Activated T-cell treated with anti-CD3 and anti-CD28 coated beads for 4 hours (primary cell): ENCODE measurements at places on chromosomes 7 and 10.

- no peak for DNase-seq
Measured at GRCh38 chr10:76717141-76717540, 920.5 kb downstream of the KCNMA1 start.

- no peak for DNase-seq
Measured at GRCh38 chr7:26513948-26514347, 222.3 kb downstream of the SNX10 start.

DNA sequence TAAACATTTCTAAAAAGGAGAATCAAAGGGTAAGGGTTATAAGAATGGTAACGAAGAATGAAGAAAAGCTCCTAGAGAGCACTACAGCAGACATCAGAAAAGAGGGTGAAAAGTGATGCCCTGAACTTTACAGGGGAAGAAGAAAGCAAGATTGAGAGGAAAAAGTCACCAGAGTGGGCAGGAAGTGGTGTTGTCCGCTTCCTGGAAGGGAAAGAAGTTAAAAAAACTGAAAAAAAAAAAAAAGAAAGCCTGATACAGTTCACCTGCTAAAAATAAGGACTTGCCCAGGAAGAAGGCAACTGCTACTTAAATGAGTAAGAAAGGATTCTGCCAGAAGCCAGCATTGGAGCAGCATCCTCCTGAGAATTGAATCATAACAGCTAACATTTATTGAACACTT, 330.1 kb upstream of the PHF14 start:
- DNase-seq = no peak

DNA sequence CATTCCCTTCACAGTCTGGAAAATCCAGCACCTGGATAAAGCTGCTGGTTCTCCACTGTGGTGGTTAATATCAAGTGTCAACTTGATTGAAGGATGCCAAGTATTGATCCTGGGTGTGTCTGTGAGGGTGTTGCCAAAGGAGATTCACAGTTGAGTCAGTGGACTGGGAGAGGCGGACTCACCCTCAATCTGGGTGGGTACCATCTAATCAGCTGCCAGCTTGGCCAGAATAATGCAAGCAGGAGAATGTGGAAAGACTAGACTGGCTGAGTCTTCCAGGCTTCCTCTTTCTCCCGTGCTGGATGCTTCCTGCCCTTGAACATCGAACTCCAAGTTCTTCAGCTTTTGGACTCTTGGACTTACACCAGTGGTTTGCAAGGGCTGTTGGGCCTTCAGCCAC, 48.4 kb downstream of the C10orf143 start:
- no peak for DNase-seq

GRCh38 chr10:112269266-112269665, 13.9 kb upstream of the TECTB start:
- no peak for DNase-seq

GRCh38 chr10:103475437-103475836, 3.6 kb downstream of the CALHM3 start:
- no peak for DNase-seq

- DNase-seq = no peak
Measured at GRCh38 chr7:47901542-47901941, 46.7 kb downstream of the PKD1L1 start.
